ENCODE measurements at places on chromosomes 4 and X.
A peak's percentile ranks its signal among the peaks of the same experiment; 100 is the strongest.

DNA sequence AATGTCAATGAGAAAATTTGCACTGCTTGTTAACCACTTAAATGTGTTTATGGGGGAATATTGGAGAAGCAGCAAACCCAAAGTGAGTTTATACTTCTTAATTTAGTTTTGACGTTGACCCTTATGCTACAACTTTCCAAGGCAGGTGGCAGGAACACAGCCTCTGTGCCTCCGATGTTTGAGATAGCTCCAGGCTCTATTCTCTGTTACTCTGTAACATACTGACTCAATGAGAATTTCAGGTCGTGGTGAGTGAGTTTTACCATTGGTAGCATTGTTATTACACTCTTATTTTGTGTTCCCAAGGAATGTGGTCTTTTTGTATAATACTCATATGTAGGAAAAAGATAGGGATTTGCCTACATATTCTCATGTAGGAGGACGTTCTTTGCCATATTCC, 210.7 kb downstream of the BMPR1B start:
- DNase-seq = no peak

DNA sequence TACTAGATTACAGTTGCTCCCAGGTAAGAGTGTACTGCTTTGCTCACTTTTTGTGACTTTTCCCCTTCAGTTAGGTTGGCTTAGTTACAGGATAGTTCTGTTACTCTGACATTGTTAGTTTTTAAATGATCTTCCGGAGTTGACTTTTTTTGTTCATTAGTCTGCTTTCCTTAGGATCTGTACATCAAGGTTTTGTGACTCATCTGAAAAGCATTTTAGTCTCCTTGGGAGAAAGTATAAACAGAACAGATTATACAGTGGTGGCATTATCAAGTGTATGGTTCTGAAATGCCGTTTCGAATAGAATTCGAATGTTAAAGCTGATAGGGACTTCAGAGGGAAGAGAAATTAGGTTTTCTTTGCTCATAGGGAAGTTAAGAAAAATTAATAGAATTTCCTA, 63.3 kb downstream of the USP9X start:
- DNase-seq = no peak

- peak; percentile 80 for DNase-seq
Observed at GRCh38 chr4:76148142-76148865, at the start of gene NUP54. TSS of gene NUP54 (minus strand) at chr4:76148397. CDS start at chr4:76148374, 23 bp downstream.

- no peak for DNase-seq
Observed at GRCh38 chr4:82047731-82048130, 326.1 kb downstream of the HNRNPD start.

DNA sequence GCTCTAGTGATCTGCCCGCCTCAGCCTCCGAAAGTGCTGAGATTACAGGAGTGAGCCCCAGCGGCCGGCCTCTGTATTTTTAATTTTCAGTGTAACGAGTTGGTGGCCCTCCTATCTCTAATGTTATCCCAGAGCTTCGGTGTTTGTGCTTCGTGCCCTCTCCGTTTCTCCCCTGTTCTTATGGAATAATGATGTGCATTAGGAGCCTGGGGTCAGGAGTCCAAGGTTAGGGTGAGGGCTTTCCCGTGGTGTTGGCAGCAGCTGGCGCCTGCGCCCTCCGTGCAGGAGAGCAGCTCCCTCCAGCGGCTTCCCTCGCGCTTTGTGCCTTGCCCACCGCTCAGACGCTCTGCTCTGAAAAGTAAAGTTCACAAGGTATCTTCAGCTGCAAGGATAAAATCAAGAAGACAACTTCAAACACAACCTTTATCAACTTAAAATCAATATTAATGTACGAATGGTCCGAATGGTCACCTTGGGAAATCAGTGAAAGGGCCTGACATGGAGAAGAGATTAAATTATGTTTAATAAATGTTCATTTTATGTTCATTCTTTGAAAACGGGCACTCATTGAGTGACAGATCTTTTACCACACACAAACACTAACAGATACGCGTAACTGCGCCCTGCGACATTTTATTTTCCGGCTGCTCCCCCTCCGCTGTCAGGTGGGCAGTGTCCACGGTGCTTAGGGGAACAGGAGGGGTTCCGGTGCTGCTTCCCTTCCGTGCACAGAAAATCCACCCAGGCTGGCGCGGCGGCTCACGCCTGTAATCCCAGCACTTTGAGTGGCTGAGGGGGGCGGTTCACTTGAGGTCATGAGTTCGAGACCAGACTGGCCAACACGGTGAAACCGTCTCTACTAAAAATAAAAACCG, 62.4 kb downstream of the TRAPPC11 start:
- no peak for DNase-seq

DNA sequence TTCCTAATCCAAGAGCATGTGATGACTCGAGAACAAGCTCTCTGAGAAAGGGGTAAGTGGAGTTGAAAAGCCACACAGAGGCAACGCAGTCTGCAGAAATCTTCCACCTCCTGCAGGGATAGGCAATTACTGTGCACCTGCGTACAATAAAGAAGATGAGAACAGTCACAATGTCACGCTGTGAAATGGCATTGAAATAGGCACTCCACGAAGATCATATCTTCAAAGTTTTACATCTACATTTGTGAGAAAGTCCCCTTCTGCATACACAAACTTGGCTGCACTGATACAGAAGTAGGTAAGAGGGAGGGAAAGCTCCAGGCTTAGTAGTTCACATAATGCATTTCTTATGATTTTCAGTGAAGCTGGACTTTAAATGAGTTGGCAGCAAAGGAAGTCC, 27.1 kb downstream of the DDX60L start:
- peak; percentile 25 for DNase-seq
